ENCODE measurements at places on chromosomes 2 and 18.

DNA sequence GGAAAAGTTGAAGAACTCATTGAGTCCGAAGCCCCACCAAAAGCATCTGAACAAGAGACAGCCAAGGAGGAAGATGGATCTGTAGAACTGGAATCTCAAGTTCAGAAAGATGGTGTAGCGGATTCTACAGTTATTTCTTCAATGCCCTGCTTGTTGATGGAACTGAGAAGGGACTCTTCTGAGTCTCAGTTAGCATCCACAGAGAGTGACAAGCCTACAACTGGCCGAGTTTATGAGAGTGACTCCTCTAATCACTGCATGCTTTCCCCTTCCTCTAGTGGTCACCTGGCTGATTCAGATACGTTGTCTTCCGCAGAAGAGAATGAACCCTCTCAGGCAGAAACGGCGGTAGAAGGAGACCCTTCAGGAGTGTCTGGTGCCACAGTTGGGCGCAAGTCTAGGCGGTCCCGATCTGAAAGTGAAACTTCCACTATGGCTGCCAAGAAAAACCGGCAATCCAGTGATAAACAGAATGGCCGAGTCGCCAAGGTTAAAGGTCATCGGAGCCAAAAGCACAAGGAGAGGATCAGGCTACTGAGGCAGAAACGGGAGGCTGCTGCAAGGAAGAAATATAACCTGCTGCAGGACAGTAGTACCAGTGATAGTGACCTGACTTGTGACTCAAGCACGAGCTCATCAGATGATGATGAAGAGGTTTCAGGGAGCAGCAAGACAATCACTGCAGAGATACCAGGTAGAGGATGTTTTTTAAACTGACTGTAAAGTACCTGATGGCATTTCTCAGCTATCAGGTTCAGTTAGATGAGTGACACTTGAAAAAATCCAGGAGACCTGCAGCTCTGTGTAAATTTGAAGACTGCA lies 111.9 kb downstream of the HAUS1 start:
- no peak for DNase-seq

- DNase-seq: no peak
Observed at GRCh38 chr2:221549143-221549542, 23.0 kb downstream of the EPHA4 start.

GRCh38 chr2:239926587-239927232 lies 98.4 kb downstream of the NDUFA10 start:
- no peak for DNase-seq

GRCh38 chr2:213068676-213069359 lies 82.6 kb downstream of the IKZF2 start:
- no peak for DNase-seq

- no peak for DNase-seq
Observed at GRCh38 chr18:62992877-62993365, 277.6 kb downstream of the PHLPP1 start.

DNA sequence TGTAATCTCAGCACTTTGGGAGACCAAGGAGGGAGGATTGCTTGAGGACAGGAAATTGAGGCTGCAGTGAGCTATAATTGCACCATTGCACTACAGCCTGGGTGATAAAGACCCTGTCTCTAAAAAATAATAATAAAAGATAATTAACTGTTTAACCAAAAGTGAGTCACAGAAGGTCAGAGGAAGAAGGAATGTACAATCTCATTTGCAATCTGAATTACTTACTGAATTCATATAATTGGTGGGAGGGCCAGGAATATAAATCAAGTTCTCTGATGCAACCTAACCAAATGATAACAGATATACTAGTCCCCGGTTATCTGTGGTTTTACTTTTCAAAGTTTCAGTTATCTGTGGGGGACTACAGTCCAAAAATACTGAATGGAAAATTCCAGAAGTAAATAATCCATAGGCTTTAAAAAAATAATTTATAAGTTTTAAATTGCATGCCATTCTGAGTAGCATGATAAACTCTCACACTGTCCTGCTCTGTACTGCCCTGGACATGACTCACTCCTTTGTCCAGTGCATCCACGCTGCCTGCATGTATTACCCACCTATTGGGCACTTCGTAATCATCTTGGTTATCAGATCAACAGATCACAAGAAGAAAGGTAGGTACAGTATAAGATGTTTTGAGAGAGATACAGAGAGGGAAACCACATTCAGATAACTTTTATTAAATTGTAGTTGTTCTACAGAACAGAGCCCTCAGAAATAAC lies 12.8 kb upstream of the MATN3 start:
- no peak for DNase-seq

DNA sequence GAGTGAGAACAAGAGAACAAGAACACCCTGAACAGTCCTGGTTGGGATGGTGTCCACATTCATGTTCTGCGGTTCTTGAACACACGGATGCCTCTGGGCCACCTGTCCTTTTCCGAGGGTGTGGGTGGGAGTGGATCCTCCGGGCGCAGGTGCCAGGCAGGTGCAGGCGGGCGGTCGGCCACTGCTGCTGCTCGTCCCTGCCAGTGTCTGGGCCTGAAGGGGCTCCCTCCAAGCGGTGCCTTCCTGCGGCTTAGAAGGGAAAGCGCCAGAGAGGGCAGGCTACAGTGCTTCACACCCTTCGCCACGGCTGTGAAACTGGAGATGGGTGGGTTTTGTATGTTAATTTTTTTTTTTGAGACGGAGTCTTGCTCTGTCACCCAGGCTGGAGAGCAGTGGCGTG lies 8.0 kb upstream of the D2HGDH start:
- no peak for DNase-seq

GRCh38 chr2:134144081-134144596 lies 109.7 kb upstream of the MGAT5 start:
- no peak for DNase-seq

DNA sequence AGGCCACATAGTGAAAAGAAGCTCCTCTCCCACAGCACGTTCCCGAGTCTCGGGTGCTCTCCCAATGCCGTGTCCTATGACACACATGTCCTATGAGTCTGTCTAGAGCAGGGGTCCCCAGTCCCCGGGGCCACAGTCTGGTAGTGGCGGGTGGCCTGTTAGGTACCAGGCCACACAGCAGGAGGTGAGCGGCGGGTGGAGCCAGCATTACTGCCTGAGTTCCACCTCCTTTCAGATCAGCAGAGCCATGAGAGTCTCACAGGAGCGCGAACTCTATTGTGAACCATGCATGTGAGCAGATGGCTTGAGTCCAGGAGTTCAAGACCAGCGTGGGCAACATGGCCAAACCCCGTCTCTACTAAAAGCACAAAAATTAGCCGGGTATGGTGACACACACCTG lies 112.6 kb downstream of the ZBTB7C start:
- no peak for DNase-seq

- DNase-seq: no peak
Observed at GRCh38 chr18:45838302-45839070, 13.0 kb downstream of the SIGLEC15 start.

- no peak for DNase-seq
Observed at GRCh38 chr2:6647046-6647445, 218.7 kb downstream of the CMPK2 start.

GRCh38 chr2:233546774-233547173 lies 19.8 kb downstream of the USP40 start:
- DNase-seq: no peak

DNA sequence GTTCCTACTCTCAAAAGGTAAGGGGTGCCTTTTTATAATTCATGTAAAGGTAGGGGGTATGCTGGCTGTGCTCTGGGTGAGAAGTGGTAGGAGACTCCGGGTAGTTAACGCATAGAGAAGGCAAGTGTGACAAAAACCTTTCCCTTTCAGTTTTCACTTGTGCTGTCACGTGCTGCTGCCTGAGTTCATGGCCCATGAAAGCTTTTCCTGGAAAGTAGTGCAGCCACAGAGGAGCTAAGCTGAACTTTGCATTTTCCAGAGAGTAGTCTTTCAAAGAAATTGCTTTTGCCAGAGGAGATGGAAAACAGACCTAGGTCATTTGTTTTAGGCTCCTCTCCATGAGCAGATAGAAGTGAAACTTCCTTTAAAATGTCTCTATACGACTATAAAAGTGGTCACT lies 44.7 kb downstream of the THSD7B start:
- DNase-seq: no peak

DNA sequence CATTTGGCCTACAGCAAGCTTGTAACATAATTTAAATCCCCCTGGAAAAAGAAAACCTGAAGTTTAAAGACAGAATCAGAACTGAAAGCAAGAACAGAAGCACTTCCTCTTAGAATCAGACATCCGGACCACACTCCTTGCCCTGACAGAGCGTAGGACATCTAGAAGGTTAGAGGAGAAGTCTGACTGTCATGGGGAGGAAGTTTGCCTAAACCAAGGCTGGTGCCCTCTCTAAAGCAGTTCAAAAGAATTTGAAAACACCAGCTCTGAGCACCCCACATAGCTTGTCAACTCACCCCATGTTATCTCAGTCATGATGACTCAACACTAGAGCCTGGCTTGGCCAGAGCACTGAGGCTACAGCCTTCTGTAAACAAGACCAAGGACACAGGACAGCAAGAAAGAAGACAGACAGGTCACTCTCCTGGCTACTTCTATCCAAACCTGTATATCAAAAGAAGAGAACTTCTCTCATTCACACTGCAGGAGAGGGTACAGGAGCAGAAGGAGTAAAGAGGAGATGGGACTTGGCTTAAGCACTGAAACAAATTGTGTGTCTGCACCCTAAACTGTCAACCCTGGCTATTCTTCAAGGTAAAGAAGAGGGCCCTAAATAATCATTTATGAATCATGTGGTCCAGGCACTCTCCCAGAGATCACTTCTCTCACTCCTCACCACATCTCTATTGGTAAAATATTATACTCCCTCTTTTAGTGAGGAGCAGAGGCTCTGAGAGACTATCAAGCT lies 198.6 kb downstream of the MEMO1 start:
- peak; percentile 26 for DNase-seq

DNA sequence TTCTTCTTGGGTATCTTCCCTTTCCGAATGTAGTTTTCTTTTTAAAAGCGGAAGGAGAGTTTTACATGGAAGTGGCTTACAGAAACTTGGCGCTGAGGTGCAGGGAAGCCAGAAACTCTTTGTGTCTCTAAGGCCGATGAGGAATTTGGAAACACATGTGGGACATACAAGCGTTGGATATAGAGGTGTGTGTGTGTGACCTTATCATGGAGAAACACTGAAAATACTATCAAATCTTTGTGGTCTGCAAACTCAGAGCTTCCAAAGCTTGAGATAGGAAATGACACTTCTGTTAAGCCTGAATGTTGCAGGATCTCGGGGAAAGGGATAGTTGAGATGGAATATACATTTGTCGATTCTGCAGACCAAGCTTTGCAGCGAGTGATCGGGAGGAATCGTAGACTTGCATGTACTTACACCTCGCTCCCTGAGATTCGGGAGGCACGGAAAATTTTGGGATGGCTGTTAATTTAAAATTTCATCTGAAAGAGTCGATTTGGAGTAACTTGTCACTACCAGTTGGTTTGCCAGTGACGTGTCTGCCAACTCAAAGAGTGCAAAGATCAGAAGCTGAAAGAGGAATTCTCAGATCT lies 1.0 kb downstream of the NAB1 start:
- DNase-seq: no peak

GRCh38 chr2:48793671-48794070 lies 38.1 kb upstream of the LHCGR start:
- DNase-seq: no peak

DNA sequence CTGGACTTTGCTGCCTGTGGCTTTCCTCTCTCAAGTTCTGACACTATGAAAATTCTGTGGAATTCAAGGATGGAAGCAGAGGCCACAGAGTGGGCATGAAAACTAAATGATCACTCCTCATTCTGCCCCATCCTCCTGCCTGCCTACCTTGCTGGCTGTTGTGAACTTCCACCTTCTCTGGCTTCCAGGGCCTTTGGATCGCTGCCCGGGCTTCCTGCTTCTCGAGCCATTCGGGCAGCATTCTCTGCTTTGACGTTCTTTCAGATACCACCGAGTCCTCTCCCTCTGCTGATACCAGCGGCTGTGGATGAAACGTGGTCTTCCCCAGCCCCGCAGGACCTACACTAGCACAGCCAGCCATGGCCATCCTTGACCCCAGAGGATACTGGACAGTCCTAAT lies 327.7 kb upstream of the SLC14A2 start:
- DNase-seq: no peak

GRCh38 chr2:144603334-144603733 lies 83.4 kb upstream of the ZEB2 start:
- DNase-seq: no peak
